NCI-H460 (cell line): ENCODE measurements at places on chromosomes 6 and 20. TPM values are rescaled to one million over a fixed set of nuclear protein-coding genes. Genes with fewer than 3 reads are reported as not detected.

Gene TFAP2D
- total RNA-seq: not detected in 2 replicates

Gene DPPA5
- not detected in 2 replicates for total RNA-seq

Gene MACROD2
- 1.4 and 2.0 TPM in 2 replicates for total RNA-seq

GRCh38 chr6:51161752-51162151 lies 343.1 kb downstream of the TFAP2B start:
- DNase-seq: no peak

DNA sequence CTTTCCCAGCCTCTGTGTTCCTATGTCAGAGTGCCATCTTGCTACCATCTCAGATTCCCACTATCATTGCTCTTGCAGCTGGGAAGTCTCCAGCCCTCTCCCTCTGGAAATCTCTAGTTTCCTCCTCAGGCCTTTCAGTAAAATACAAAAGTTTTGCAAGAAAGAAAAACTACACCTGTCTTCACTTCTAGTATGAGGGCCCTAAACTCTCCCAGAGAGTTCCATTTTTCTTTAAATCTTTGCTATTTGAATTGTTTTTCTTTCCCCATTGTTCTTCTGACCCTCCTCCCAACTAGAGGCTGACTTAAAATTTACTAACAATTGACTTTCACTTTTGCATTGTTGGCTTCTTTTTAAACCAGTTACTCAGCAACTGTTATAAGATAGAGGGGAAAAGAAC lies 62.8 kb downstream of the LY86 start:
- DNase-seq: no peak

Gene CDSN
- total RNA-seq: not detected in 2 replicates

DNA sequence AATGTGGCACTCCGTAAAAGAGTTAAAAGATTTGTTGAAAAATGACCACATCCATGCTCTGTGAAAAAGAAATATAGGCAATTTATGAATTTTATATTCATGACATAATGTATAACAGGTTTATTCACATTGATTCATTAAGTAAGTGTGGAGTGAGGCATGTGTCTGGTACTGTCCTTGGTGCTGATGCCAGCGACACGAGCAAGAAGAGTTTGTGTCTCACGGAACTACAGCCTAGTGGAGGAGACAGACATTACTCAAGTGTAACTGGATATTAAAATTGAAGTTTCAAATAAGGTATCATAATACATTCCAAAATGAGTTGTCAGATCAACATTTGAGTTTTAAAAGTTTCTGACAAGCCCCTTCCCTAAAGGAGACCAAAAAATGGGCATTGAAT lies 158.2 kb upstream of the PRND start:
- DNase-seq: peak; percentile 64

GRCh38 chr20:32655903-32656512 lies 17.7 kb downstream of the C20orf203 start:
- no peak for DNase-seq

Gene TRDN
- not detected in 2 replicates for total RNA-seq

- DNase-seq: no peak
These were observed 40.1 kb downstream of the DNAH8 start for GRCh38 chr6:38755207-38755606.

GRCh38 chr6:31355583-31355948 lies 1.4 kb downstream of the HLA-B start:
- DNase-seq: no peak

- no peak for DNase-seq
These were observed 360.4 kb downstream of the LAMA2 start for GRCh38 chr6:129243377-129243776.

- DNase-seq: no peak
These were observed 98.8 kb downstream of the RTN4IP1 start for GRCh38 chr6:106530502-106530901.

- no peak for DNase-seq
These were observed 5.5 kb downstream of the CASP8AP2 start for GRCh38 chr6:89834884-89835792.

- DNase-seq: no peak
These were observed 30.1 kb downstream of the REPS1 start for GRCh38 chr6:138957903-138958302.

Gene TDRD6
- total RNA-seq: 0.25 and 0.35 TPM in 2 replicates

DNA sequence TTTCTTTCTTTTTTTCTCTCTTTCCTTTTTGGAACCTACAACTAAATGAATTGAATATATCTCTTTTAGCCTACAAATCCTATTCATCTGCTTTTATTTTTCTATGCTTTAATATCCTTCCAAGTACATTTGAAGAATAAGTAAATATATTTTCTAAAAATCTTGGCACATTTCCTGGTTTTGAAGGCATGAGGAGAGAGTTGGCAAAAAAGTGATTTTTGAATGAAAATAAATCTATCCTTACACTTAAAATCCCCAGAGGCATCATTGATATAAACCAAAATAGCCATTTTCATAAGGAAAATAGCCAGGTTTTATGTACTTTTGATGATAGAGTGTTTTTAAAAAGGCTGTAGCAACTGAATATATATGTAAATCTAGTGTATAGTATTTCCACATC lies 69.0 kb downstream of the SAMD5 start:
- DNase-seq: no peak

Gene GPX5
- not detected in 2 replicates for total RNA-seq

Gene RBM38
- 18.2 and 20.6 TPM in 2 replicates for total RNA-seq

DNA sequence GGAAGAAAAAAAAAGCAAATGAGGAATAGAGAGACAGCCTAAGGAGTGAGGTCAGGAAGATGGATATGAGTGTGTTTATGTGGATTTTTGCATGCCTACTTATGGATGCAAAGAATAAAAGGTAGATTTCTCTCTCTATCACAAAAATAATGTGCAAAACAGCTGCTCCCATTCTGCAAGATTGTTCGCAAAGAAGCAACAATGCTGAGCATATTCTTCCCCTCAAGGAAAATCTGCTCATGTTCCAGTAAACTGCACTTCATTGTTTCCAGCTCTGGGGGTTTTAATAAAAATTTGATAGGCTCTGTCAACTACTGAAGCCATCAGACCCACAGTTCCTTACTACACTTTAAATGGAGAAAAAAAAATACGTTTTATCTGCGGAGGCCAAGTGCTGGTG lies 177.3 kb downstream of the COL9A1 start:
- no peak for DNase-seq

DNA sequence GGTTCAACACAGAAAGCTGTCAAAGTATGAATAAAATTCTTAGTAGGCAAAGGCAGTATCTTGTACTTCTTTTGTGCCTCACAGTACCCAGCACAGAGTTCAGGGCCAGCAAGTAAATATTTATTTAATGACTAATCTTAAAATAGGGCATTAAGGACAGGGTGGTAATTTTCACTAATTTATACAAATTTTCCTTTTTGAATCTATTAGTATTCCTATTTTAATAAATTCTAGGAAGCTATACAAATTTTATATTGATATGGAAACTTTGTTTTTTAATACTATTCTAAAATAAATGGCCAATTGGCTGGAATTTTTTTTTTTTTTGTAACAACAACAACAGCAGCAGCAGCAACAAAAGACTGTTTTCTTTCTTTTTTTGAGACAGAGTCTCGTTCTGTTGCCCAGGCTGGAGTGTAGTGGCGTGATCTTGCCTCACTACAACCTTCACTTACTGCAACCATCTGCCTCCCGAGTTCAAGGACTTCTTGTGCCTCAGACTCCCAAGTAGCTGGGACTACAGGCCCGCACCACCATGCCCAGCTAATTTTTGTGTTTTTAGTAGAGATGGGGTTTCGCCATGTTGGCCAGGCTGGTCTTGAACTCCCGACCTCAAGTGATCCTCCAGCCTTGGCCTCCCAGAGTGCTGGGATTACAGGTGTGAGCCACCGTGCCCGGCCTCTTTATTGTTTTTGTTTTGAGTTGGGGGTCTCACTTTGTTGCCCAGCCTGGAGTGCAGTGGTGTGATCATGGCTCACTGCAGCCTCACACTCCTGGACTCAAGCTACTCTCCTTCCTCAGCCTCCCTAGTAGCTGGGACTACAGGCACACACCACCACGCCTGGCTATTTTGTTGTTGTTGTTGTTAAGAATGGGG lies 85.2 kb downstream of the FKBP5 start:
- DNase-seq: no peak

GRCh38 chr6:160912411-160912810 lies 79.2 kb upstream of the MAP3K4 start:
- DNase-seq: no peak

- DNase-seq: no peak
These were observed 325.0 kb downstream of the CDC5L start for GRCh38 chr6:44712353-44713111.

Gene RIPPLY2
- total RNA-seq: not detected in 2 replicates

DNA sequence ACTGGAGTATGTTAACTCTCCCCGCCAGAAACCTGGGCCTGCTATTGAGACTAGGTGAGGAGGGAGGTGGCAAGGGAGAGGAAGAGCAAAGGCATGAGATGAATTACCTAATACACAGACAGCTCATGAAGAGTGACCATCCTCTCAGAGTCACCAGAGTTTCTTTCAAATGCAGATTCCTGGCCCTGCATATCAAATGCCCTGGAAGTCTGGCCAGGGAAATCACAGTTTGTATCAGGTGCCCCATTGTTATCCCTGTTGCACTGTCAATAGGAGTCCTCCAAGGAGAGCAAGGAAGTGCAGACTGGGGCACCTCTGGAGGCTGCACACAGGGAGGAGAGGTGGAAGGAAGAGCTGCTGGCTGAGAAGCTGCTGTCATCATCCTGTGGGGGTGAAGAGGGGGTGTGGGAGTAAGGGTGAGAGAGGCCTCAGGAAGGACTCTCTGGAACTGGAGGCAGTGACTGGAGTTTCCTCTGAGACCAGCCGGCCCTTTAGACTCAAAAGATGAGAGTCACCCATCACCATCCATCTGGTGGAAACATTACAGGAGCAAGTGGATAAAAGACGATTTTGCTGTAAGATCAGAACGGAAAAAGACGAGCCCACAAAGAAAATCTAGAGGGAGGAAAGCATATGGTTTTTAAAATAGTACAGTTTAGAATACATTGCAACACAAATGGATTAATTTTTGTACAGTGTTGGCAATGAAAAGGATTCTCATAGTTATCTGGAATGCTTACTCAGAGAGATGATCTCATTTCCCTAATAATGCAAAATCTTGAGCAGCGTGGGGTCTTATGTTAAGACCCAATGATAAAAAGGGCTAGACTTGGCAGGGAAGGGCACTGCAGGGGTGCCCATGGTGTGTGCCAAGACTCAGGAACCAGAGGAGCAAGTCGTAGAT lies 268.1 kb downstream of the UST start:
- no peak for DNase-seq

GRCh38 chr6:158175111-158175510 lies 7.0 kb downstream of the GTF2H5 start:
- no peak for DNase-seq

DNA sequence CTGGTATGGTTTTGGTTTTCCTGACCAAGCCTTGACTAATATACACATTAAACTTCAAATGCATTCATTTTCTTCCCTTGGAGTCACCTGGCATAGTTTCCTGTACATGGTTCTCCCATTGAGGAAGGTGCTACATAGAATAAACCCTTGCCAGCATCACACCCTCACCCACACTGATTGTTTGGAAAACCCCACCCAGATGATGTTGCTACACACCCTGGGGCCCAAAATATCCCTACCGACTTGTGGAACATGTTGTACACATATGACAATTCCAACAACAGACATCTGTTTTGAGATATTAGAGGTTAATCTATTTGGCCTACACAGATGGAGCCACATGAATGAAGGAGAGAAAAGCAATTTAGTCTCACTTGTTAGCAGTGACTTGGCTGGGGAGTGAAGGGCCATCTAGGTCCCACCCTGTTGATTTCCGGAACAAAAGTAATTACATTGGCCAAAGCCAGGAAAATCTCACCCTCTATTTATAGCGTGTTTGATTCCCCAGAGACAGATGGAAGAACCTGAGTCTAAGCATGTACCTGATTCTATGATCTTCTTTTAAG lies 606.0 kb upstream of the BTBD3 start:
- DNase-seq: no peak

Gene TGM3
- 0.10 and 0.20 TPM in 2 replicates for total RNA-seq

GRCh38 chr20:17650301-17651128 lies 31.5 kb downstream of the RRBP1 start:
- no peak for DNase-seq

GRCh38 chr6:38168699-38169098 lies 349.2 kb downstream of the ZFAND3 start:
- no peak for DNase-seq

GRCh38 chr6:44035621-44036020 lies 91.6 kb downstream of the MRPL14 start:
- no peak for DNase-seq

DNA sequence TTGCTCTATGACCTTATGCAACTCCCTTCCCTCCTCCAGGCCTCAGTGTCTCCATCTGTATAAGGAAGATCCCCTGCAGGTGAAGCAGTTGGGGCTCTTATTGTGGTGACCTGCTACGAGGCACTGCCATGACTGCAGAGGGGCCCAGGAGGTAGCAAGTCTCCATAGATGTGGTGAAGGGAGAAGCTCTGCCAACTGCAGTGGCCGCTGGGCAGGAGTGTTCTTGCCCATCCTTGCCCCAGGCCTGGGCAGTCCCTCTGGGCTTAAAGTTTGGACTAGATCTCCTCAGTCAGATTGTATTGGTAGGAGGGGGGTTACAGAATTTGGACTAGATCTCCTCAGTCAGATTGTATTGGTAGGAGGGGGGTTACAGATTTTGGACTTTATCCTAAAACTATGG lies 12.2 kb downstream of the KCNK17 start:
- no peak for DNase-seq

DNA sequence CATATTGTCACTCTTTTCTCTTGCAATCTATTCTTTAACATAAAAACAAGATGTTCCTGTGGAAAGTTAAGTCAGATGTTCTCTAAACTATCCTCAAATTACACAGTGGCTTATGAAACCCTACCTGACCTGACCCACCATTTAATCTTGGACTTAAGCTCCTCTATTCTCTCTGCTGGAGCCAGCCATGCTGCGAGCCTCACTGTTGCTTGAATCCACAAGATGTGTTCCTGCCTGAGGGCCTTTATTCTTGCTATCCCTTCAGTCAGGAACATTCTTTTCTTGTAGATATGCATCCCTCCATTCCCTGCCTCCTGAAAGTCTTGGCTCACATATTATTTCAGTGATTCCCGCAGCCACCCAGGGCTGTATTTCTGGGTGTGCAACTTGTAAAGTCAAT lies 283.2 kb downstream of the EPHA7 start:
- no peak for DNase-seq

Gene GNMT
- not detected in 2 replicates for total RNA-seq

Gene NNAT
- not detected in 2 replicates for total RNA-seq

- no peak for DNase-seq
These were observed 514 bp downstream of the TCFL5 start for GRCh38 chr20:62860924-62861691.

DNA sequence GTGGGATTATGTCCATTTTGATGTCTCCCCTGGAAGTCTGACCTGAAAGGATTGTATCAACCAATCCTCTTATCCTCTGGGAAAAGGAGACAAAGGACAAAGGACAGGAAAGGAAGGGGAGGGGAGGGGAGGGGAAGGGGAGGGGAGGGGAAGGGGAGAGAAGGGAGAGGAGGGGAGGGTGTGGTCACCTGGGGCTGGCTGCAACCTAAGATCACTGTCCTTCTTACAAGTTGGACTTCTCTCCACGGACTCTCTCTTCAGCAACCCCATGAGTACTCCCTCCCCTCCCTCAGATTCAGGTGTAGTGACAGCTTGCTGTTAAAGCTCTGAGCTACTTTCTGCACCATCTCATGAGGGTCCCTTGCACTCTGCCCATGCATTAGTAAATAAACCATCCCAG lies 58.9 kb upstream of the KLHL31 start:
- no peak for DNase-seq
